ENCODE measurements at places on chromosomes 3 and 15.

DNA sequence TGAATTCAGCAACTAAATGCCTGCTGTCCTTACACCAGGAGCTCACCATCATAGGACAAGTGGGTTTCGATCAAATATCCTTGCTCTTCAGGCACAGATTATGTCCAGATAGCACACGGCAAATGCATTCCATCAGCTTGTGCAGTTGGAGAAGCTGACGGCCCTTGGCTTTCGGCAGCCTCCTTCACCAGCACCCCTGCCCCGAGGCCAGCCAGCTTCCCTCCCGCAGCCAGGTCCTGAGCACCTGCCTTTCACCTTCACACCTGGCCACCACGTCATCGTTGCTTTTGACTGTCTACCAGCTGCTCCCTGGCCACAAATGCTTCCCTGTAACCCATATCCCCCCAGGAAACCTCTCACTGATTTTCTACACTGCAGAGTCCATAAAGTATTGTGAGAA, 355.5 kb downstream of the OCA2 start:
- no peak for DNase-seq

- no peak for DNase-seq
Measured at GRCh38 chr3:73766599-73767381, 142.0 kb upstream of the PDZRN3 start.

- DNase-seq, result no peak
Measured at GRCh38 chr3:127234778-127235177, 41.8 kb downstream of the PRR23E start.

- no peak for DNase-seq
Measured at GRCh38 chr3:9721015-9721699, 10.4 kb upstream of the BRPF1 start.

GRCh38 chr3:24379936-24380335, 114.7 kb downstream of the THRB start:
- DNase-seq, result no peak

- no peak for DNase-seq
Measured at GRCh38 chr15:51706926-51707608, 25.8 kb downstream of the SCG3 start.

- no peak for DNase-seq
Measured at GRCh38 chr15:51046799-51047449, 47.8 kb downstream of the TNFAIP8L3 start.

- DNase-seq, result no peak
Measured at GRCh38 chr3:99875581-99875928, 57.9 kb downstream of the CMSS1 start.

GRCh38 chr15:92095693-92096092, 242.2 kb downstream of the SLCO3A1 start:
- no peak for DNase-seq

- no peak for DNase-seq
Measured at GRCh38 chr3:5735896-5736295, 548.4 kb downstream of the EDEM1 start.

GRCh38 chr3:58670506-58671135, 4.0 kb upstream of the FAM3D start:
- DNase-seq, result no peak

GRCh38 chr3:65712140-65712539, 326.6 kb downstream of the MAGI1 start:
- DNase-seq, result no peak

DNA sequence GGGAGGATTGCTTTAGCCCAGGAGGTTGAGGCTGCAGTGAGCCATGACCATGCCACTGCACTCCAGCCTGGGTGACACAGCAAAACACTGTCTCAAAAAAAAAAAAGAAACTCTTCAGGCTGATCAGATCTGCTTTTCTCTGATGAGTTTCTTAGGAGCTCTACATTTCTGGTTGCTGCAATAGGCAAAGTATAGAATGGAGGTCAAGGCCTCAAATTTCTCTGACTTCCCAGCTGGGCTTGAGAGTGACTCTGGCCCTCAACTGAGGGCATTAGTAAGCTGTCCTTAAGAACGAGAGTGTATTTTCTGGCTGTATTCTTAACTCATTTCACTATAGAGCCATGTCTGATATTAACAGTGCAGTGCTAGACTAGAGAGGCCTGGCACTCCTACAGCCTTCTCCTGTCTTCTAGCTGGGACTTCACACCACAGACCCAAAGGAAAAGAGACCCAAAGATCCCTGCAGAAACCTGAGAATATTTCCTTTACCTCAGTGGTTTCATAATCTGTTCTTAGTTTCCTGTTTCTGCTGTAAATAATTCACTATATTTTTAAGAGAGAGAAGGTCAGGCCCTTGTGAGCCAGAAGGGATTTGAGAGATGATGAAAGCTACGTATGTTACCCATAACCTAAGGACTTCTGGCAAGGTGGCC, 2.0 kb upstream of the NR1I2 start:
- no peak for DNase-seq

GRCh38 chr3:171784387-171784786, 25.9 kb downstream of the PLD1 start:
- DNase-seq, result no peak

- no peak for DNase-seq
Measured at GRCh38 chr3:42451116-42451515, 40.7 kb upstream of the LYZL4 start.

GRCh38 chr3:62370858-62371719, 2.3 kb downstream of the FEZF2 start:
- DNase-seq, result no peak

GRCh38 chr3:104909198-104909597, 457.5 kb upstream of the ALCAM start:
- no peak for DNase-seq

- no peak for DNase-seq
Measured at GRCh38 chr3:157353652-157354051, 83.0 kb upstream of the PTX3 start.

DNA sequence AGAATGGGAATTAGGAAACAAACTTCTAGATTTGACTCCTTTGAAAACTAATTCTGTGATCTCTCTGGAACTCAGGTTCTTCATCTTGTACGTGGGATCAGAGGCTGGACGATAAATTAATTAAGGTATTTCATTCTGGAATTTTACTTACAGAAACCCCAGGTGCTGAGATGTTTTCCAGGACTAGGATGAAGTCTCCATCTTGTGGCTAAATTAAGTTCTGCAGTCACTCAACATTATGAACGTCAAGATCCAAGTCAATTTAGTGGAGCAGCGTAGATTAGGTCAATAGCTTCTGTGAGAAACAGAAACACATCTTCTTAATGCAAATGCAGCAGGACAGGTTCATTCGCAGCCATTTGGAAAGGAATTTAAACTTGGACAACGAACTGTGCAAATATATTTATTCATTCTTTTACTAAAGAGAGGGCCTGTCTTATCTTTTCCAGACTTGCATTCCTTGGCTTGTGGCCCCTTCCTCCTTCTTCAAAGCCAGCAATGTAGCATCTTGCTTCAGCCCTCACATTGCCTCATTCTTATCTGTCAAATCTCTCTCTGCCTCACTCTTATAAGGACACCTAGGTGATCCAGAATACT, 26.7 kb upstream of the TMC3 start:
- no peak for DNase-seq

DNA sequence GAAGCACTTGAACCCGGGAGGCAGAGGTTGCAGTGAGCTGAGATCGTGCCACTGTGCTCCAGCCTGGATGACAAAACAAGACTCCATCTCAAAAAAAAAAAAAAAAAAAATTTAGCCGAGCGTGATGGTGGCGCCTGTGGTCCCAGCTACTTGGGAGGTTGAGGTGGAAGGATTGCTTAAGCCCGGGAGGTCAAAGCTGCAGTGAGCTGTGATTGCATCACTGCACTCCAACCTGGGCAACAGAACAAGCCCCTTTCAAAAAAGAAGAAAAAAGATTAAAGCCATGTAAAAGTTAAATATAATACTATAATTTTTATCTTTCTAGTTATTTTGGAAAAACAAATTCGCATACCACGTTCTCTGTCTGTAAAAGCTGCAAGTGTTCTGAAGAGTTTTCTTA, 61.9 kb upstream of the SKIL start:
- DNase-seq, result no peak

GRCh38 chr15:89885611-89886010, 8.2 kb downstream of the AP3S2 start:
- DNase-seq, result no peak

- DNase-seq, result no peak
Measured at GRCh38 chr3:43344520-43344919, 58.2 kb downstream of the SNRK start.

GRCh38 chr15:66692808-66693596, 9.0 kb upstream of the SMAD6 start:
- no peak for DNase-seq
